ENCODE measurements at places on chromosomes 12 and 14.

DNA sequence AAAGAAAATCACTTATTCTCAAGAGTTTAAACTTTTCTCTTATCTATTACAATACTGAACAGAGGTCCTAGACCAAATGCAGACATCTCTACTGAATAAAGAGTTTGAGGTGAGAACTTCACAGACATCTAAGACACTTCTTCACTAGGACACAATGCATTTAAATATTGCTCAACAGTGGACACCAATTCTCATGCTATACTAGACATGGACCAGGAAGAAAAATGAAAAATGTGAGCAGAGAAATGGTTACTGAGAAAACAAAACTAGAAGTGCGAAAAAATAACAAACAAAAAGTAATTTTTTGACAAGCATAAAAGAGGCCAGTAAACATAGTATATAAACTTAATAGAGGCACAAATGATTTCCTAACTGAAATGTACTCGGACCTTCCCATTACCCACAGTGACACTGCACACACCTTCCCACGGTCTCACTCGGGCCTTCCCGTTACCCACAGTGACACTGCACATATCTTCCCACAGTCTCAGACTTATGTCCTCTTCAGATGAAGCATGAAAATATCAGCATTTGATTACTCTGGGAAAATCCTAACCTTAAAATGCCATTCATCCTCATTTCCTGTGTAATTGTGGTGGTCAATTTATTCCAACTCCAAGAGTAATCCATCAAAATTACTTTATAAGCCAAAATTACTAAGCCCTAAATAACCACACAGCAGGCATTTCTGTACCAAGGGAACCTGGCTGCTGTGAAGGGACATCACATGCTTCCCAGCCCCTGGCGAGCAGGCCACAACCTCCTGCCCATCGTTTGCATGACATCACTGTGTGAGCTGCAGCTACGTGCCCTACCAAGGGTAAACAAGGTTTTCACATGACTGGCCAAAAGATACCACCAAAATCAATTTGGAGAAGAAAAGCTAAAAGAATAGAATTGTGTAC is 6.4 kb downstream of the SLC15A4 start:
- DNase-seq: no peak

- no peak for DNase-seq
Observed at GRCh38 chr12:119176267-119177055, 2.3 kb upstream of the HSPB8 start.

- no peak for DNase-seq
Observed at GRCh38 chr12:57459750-57460467, at the start of gene GLI1. TSS of gene GLI1 (plus strand) at chr12:57459785. CDS start at chr12:57463692, 3,907 bp downstream.

GRCh38 chr12:46150735-46151134 is 118.1 kb downstream of the SLC38A1 start:
- DNase-seq: no peak

DNA sequence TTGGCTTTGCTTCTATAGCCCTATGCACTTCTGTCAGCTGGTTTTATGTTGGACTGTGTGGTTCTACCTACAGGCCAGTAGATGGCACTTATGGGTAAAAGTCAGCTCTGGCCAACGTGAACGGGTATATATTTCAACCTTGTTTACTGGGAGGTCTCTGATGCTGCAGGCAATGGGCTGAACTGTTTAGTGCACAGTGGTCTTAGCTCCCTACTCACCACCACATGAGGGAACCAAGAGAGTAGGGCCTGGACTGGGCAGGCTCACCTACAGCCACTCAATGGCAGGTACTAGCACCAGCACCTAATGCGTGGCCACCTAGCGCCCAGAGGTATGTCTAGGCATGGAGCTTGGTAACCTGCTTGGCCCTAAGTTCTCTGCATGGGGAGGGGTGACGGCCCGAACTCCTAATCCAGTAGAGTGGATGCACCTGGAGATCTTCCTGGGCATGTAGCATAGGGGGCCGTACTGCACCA is 481.8 kb downstream of the TMEM117 start:
- no peak for DNase-seq

GRCh38 chr12:80262771-80263170 is 163.4 kb downstream of the OTOGL start:
- DNase-seq: no peak

GRCh38 chr12:91331371-91331770 is 148.8 kb upstream of the DCN start:
- DNase-seq: no peak

- no peak for DNase-seq
Observed at GRCh38 chr12:124480469-124481256, 86.7 kb downstream of the NCOR2 start.

DNA sequence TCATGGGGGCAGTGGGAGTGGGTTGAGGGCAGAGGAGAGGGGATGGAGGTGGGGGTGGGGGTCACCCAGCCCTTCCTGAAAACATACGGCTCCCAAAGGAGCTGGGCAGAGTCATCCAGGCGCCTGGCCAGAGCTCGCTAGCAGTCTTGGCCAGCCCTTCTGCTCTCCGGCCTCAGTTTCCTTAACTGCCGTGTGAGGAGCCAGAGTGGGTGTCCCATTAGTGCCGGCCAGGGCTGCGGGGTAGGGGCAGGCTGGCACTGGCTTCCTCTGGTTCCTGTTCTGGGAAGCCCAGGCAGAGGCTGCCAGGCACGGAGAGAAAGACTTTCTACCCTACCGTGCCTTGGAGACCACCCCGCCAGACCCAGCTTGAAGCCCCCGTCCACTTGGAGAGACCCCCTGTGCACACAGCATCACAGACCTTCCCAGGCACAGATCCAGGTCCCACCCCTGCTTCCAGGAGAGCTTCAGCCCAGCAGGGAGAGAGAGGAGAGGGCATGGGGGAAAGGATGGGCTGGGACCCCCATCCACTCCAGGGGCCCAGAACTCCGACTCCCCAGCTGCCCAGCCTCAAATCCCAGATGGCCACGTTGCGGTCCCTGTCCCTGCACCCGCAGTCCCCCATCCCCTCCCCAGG is 93.3 kb downstream of the RFLNA start:
- DNase-seq: no peak

- DNase-seq: no peak
Observed at GRCh38 chr12:84842406-84843013, 70.1 kb downstream of the SLC6A15 start.

DNA sequence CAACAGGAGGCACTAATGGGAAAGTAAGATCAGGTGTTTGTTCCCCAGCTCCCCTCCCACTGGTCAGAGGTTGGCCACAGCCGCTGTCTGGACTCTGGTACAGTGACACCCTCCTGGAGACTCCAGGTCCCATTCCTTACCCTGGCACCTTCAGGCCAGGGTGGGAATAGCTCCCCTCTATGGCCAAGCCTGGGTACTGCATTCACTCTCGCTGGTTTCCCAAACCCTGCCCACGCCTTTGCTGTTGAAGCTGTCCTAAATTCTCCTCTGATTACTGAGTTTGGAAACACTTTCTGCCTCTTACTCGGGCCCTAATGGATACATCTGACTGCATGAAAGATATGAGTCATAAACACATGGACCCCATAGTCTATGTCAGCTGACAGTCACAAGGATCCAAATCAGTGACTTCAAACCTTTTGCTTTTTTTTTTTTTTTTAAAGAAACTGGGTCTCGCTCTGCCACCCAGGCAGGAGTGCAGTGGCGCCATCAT is 17.9 kb downstream of the HRK start:
- no peak for DNase-seq

- DNase-seq: no peak
Observed at GRCh38 chr12:71870416-71870815, 30.9 kb downstream of the TBC1D15 start.

GRCh38 chr12:116182359-116183063 is 95.0 kb downstream of the MED13L start:
- DNase-seq: no peak

DNA sequence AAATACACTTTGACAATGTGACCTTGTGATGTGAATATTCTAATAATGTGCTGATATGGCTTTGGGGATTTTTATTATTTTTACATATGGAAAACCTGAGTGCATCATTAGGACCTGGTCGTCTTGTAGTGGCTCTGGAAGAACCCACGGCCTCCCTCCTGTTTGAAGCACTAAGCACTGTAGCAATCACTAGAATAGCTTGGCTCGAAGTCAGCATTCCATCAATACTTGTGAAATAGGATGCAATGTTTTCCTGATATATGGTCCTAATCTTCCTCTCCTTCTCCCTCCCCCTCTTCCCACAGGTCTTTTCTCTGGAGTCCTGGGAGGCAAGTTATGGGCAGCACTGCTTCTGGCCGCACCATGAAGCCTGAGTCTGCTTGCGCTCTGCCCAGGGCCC is 71.9 kb downstream of the NRXN3 start:
- no peak for DNase-seq

DNA sequence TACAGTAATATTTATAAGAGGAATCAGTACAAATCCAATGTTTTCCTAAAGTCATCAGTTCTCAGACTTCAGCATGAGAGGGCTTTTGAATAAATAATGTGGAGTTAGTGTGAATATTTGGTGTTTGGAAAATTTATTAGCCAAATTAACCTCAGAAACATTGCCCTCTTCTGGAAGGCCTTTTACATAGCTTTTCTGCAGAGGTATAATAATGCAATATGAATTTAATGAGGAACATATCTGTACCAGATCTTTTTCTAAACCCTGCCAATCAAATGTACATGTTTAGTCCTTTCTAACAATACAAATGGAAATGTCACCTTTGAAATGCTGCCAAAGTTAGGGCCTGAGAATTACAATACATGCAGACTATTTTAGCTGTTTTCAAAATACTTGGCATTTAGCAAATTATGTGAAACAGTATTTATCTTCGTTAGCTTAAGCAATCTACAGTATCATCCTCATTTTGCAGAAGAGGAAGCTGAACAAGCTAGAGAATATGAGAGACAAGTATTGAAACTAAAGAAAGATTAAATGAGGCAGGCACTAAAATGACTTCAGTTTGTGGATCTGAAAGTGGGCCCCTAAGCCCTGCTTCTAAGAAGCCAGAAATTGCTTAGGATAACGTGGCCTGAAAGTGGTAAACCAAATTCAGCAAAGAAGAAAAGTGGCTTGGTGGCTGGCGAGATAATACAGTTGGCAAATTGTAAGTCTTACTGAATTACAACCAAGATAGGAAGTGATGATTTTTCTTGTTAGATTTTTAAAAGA is 60.4 kb upstream of the MANSC4 start:
- no peak for DNase-seq

DNA sequence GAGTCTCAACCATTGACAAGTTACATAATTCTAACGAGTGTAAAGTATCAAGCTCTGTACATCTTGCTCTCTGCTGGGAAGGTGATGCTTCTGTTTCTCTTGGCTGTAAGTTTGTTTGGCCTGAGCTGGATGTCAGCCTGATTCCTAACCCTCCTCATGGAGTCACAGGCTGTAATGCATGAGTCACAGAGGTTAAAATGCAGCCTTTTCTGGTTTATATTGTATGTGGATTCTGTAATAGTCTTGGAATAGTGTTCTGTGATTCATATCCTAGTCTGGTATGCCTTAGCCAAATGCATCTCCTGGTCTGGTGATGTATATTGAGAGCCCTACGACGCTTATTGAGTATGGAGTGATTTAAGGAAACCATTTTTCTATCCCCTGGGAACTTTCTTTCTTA is 104.5 kb upstream of the FRMD6 start:
- no peak for DNase-seq

DNA sequence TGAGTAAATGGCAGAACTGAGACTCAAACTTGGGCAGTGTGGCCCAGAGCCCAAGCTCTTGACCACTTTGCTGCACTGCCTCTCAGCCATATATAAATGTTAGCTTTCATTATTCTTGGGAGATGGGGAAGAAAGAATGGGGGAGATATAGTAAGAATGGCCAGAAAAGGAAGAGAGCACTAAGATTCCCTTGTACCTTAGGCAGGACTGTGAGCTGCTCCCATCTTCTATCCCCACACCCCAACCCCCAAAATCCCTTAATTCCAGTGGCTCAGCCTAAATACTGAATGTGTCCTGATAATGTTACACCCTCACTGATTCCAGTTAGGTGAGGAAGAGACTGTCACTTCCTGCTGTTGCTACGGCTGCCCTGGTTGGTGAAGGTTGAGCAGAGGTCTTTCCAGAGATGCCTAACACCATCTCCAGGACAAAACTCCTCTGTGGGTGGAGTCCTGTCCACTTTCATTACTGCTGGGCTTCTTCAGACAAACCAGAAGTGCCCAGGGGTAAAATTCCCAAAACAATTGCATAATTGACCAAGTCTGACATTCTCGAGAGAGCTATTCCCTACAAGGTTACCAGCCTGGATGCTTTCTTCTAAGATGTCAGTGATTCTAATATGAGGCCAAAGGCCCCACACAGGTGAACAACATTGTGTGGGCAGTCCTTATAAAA is 51.8 kb downstream of the GNG2 start:
- no peak for DNase-seq

GRCh38 chr12:82596483-82596882 is 90.2 kb upstream of the TMTC2 start:
- no peak for DNase-seq

GRCh38 chr14:68679746-68680467 is 113.0 kb downstream of the ZFP36L1 start:
- no peak for DNase-seq

- no peak for DNase-seq
Observed at GRCh38 chr14:43687921-43688320, 819.2 kb downstream of the FSCB start.

- no peak for DNase-seq
Observed at GRCh38 chr12:85733984-85734383, 102.2 kb downstream of the RASSF9 start.

- no peak for DNase-seq
Observed at GRCh38 chr14:77912754-77913556, 113.0 kb downstream of the ADCK1 start.

- DNase-seq: no peak
Observed at GRCh38 chr12:44551631-44552030, 324.5 kb downstream of the NELL2 start.

- DNase-seq: no peak
Observed at GRCh38 chr12:50928392-50928791, 24.0 kb upstream of the HIGD1C start.

GRCh38 chr14:105905456-105905855 is 379.1 kb downstream of the TMEM121 start:
- no peak for DNase-seq

DNA sequence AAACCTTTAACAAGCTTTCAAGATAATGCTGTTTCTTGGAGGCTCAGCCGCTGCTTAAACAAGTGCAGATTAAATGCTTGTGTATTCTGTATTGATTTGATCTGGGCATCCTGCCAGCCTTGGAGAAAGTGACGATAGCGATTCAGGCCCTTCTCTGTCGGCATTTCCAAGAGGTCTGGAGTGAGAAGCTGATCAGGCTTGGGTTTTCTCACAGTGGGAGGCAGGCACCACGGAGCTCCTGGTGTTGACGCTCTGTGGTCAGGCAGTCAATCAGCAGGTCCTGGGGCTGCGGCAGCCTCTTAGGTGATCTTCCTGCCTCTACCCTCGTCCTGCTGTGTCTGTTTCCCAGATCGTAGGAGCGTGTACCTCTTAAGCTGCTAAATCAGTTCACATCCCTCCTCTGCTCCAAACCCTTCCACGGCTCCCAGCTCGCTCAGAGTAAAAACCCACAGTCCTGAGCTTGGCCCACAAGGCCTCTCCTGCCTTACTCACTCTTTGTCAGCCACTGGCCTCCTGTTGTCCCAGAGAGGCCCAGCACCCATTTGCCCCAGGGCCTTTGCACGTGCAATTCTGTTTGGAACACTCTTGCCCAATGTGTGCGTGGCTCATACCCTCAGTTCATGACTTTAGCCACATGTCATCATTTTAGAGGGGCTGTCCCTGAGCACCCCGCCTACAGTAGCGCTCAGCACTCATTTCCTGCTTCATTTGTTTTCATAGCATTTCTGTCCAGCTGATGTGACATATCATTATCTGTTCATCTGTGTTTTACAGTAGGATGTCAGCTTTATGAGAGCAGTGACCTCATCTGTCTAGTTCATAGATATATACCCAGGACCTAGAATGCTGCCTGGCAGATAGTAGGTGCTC is 155.4 kb downstream of the AACS start:
- no peak for DNase-seq

- no peak for DNase-seq
Observed at GRCh38 chr12:69068448-69068847, 135.5 kb upstream of the CPM start.

GRCh38 chr14:31572955-31573354 is 11.8 kb downstream of the NUBPL start:
- no peak for DNase-seq

Data from stimulated activated CD4-positive, alpha-beta T cell treated with anti-CD3 and anti-CD28 coated beads, TNF-alpha, amount 100 ng/mL, for 4 hours (primary cell).